ENCODE measurements at places on chromosomes 7 and 10. TPM values are rescaled to one million over a fixed set of nuclear protein-coding genes. Genes with fewer than 3 reads are reported as not detected.

Gene PHF14
- 28.1 TPM for total RNA-seq

Gene TMEM213
- not detected for total RNA-seq

Gene IFIT1
- total RNA-seq, result 5.9 TPM

Gene TUBAL3
- not detected for total RNA-seq

Gene PRTFDC1
- 1.1 TPM for total RNA-seq

- no peak overlapping the region for H3K27ac ChIP-seq
- H3K27me3 ChIP-seq, result no peaks in the 10 kb centered on the region
- no peaks in the 10 kb centered on the region for H3K36me3 ChIP-seq
- H3K4me3 ChIP-seq, result no peak overlapping the region
- peak; percentile 27 for DNase-seq
- H3K4me1 ChIP-seq, result peaks cover 56% of the 10 kb centered on the region
Measured at GRCh38 chr10:91210435-91210834, 10.0 kb upstream of the PCGF5 start.

DNA sequence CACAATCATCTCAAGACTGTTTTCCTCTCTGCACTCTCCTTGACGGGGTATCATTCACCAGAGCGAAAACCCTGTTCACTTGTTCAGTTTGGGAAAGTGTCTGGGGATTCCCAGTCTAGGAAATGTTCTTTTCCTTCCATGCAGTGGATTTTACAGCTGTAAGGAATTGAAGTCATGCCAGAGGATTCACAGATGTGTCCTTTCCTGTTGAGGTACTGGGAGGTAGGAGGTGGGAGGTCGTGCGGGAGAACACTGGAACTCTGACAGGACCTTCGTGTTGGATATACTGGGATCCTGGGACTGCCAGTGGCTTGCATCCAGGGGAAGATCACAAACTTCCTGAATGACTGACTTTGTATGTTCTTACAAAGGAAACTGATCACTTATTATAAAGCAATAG is 185.5 kb downstream of the BMPER start:
- H3K36me3 ChIP-seq, result no peaks in the 10 kb centered on the region
- H3K4me3 ChIP-seq, result no peak overlapping the region
- no peaks in the 10 kb centered on the region for H3K4me1 ChIP-seq
- no peak overlapping the region for H3K27ac ChIP-seq
- no peak for DNase-seq
- H3K27me3 ChIP-seq, result no peaks in the 10 kb centered on the region

DNA sequence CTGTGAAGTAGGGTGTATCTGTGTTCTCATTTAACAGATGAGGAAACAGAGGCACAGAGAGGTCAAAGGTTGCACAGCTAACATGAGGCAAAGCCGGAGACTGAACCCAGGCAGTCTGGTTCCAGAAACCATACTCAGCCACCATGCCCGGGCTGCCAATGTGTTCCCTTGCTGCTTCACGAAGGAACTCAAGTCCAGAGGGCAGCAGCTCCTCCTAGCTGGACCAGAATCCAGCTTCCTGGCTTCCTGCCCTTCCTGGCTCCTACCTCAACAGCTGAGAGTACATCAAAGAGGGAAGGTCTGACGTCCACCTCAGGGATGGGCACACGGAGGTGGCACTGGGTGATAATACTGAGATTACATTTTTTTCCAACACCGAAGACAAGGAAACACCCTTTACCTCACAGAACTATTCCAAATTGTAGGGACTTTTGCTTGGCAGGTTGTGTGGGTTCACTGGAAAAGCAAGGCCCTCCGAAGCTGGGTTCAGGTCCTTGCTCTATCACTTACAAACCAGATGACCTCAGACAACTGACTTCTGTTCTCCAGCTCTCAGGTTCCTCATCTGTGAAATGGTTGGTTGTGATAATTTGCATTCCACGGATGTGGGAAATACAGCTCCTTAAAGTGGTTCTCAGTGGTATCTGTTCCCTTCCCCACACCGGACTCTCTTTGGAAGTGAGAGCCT is 154.1 kb upstream of the ZMIZ1 start:
- H3K27ac ChIP-seq, result no peak overlapping the region
- no peaks in the 10 kb centered on the region for H3K27me3 ChIP-seq
- no peak for DNase-seq
- no peaks in the 10 kb centered on the region for H3K36me3 ChIP-seq
- no peaks in the 10 kb centered on the region for H3K4me1 ChIP-seq

DNA sequence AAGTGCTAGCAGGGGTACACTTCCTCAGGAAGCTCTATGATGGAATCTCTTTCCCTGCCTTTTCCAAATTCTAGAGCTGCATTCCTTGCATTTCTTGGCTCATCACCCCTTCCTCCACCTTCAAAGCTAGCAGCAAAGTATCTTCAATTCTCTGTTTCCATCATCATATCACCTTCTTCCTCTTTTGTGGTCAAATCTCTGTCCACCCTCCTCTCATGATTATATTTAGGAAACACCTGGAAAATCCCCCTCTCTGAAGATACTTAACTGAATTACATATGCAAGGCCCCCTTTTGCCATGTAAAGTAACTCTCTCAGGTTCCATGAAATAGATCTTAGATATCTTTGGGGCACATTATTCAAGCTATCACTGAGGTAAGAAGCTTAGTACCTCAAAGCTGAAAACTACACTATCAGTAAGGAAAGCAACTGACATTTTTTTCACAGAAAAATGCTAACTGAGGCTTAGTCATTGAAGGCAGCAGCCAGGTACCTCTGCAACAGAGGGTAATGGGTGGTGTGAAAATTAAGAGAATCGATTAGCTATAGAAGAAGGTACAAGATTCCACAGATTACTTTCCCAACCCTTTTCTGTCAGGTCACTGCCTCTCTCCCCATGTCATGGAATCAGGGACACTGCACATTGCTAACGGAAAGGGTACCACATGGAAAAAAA is 197.3 kb downstream of the MACC1 start:
- no peak for DNase-seq
- no peak overlapping the region for H3K4me3 ChIP-seq
- H3K36me3 ChIP-seq, result no peaks in the 10 kb centered on the region
- no peak overlapping the region for H3K27ac ChIP-seq
- no peaks in the 10 kb centered on the region for H3K4me1 ChIP-seq

- H3K4me3 ChIP-seq, result no peak overlapping the region
- no peak overlapping the region for H3K27ac ChIP-seq
- no peak for DNase-seq
- H3K27me3 ChIP-seq, result no peaks in the 10 kb centered on the region
Measured at GRCh38 chr7:102981451-102981850, 68.7 kb downstream of the LRRC17 start.

Data from activated naive CD4-positive, alpha-beta T cell treated with anti-CD3 and anti-CD28 coated beads for 36 hours (primary cell).